GM03348 (cell line): ENCODE measurements at places on chromosomes 2 and 18.

DNA sequence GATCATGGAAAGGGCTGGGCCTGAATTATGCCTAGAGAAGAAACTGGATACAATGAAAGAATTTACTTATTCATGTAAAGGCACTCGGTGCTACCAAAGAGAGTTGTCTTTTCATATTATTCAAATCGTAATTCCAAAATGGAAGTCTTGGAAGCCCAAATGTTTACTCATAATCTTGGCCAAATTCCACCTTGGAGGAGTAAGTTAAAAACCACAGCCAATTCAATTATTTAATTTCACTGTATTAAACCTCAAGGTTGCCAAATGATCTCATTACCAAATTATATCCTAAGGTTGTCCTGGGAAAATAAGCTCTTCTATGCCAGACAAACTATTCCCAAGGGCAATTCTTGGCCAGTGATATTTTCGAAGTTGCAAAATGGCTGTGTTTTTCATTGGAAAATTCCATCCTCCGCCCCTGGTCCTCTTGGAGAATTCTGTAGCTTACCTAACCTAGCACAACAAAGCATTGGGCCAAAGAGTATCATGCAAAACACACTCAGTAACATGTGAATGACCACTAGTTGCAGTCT is 11.1 kb upstream of the VPS4B start:
- DNase-seq: peak; percentile 47

DNA sequence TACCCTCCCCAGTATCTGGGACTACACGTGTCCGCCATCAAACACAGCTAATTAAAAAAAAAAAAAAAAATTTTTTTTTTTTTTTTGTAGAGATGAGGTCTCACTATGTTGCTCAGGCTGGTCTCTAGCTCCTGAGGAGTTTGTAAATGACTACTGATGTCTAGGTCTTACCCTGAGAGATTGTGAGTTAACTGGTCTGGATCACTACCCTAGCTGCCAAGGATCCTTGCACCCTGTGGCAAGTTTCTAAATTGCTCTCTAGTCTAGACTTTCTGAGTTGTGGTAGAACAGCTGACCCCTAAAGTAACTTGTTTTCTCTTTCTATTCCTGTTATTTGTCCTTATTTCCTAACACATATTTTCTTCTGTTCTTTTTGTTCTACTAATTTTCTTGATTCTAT is 44.5 kb downstream of the ABHD3 start:
- DNase-seq: no peak

DNA sequence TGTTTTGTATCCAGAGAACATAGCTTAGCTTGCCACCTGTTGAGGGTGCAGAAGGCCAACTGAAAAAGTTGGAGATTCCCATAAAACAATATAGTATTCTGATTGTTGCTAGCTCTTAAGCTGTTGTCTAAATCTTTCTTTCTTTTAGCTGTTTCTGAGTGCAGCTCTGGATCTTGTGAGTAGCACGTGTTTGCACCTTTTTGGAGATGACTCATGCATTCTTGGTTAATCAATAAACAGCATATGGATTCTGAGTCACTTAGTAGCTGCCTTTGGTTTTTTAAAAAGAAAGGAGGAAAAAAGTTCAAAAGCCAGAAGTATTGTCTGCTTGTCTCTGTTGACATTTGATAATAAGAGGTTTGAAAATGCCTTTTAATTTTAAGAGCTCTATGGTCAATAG is 483.0 kb upstream of the FSIP2 start:
- DNase-seq: no peak

GRCh38 chr2:66496670-66497420 is 61.9 kb downstream of the MEIS1 start:
- DNase-seq: no peak

DNA sequence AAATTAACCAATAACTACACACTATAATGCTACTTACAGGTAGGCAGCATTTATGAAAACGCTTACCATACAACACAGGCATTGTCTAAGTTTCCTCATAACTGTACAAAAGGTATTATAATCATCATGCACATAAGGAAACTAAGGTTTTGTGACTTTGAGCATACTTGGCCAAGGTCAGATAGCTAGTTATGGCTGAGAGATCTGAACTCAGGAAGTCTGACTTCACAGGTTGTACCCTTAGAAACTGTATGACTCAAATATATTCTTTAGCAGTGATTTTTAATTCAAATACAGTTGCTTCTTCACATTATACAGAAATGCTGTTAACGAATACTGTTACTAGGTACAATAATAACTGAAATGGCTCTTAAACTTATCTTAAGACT is 89.3 kb downstream of the TRIP12 start:
- no peak for DNase-seq

DNA sequence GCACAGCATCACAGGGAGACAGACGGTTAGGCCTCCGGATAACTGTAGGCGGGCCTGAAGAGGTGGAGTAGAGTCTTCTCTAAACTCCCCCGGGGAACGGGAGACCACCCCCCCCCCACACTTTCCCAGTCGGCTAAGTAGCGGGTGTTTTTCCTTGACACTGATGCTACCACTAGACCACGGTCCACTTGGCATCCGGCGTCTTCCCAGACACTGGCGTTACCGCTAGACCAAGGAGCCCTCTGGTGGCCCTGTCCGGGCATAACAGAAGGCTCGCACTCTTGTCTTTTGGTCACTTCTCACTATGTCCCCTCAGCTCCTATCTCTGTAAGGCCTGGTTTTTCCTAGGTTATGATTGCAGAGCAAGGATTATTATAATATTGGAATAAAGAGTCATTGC is 25.7 kb upstream of the NCL start:
- no peak for DNase-seq

- no peak for DNase-seq
These were observed 281.9 kb downstream of the TRIB2 start for GRCh38 chr2:12998685-12999084.

GRCh38 chr2:21710031-21710430 is 586.3 kb downstream of the TDRD15 start:
- no peak for DNase-seq

- DNase-seq: no peak
These were observed 26.1 kb downstream of the DIPK1C start for GRCh38 chr18:74430806-74431571.

GRCh38 chr2:237199082-237199481 is 113.4 kb downstream of the COPS8 start:
- DNase-seq: no peak

DNA sequence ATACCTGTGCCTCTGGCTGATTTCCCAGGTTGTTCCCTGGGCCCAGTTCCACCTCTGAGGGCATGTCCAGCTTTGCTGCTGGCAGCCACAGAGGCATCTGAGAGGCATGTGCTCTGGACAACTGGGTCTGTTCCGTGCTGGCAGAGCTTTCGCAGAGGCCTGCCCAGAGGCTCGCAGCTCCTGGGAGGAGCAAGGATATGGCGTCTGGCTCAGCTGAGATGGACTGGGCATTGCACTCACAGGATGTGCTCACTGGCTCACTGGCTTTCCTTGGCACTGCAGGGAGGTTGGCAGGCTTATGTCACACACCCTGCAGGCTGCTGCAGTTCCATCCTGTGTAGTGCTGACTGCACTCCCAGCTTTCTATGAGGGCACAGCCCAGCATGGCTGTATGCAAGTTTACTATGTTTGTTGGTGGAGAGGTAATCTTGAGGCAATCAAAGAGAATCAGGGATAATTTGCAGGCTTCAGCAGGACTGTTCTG is 172.3 kb downstream of the PRKCE start:
- DNase-seq: peak; percentile 42

- DNase-seq: no peak
These were observed 64.2 kb upstream of the THOC1 start for GRCh38 chr18:332007-332406.

DNA sequence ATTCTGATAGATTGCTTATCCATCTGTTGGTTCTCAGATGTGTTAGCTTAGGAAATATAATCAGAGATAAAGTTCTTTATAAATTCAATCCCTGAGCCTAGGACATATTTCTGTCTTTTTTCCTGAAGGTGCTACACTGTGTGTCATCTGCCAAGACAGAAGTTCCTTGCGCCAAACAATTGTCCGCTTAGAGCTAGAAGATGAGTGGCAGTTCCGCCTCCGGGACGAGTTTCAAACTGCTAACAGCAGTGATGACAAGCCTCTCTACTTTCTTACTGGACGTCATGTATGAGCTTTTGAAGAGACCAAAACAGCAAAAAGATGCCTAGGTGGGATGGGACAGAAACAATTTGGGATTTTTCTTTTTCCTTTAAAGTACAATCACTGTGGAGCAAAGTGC is 78.0 kb downstream of the ESCO1 start:
- DNase-seq: no peak

GRCh38 chr2:179132076-179132475 is 82.1 kb upstream of the CCDC141 start:
- no peak for DNase-seq

DNA sequence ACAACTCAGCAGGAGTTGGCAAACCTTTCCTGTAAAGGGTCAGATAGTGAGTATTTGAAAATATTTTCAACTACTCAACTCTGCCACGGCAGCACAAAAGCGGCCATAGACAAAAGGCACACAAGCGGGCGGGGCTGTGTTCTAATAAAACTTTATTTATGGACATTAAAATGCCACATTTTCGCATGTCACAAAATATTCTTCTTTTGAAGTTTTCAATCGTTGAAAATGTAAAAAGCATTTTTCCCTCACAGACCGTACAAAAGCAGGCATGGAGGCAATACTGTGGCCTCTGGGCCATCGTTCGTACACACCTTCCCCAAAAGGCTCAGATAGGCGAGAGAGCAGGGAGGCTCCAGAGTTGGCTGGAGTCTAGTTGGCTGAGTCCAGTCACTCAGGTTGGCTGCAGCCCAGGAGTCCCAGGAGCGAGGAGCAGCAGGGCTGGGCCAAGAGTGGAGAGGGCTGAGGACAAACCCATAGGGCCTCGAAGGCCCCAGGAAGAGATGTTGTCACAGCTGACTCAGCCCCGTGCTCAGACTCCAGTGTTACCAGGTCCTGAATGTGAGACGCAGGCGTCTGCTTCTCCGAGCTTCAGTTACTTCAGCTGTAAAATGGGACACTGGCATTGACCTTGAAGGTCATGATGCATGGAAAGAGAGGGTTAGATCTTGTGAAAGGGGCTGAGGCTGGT is 42.5 kb downstream of the SDC1 start:
- DNase-seq: peak; percentile 76

- no peak for DNase-seq
These were observed 1477.6 kb upstream of the NXPH2 start for GRCh38 chr2:140257692-140258300.

DNA sequence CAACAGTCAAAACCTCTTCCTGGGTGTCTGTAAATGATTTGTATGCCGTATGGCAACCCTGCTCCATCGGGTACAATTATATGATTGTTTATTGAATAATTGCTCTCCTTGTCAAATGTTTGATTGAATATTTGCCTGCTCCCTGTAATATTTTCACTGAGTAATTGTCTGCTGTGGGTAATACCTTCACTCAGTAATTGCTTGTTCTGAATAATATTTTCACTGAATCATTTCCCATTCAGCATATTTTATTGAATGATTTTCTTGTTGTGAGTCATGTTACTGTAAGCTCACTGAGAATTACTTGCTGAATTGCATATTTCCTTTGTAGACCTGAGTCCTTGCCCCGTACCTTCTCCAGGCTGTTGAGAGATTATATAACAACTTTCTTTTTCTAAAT is 535.2 kb downstream of the METTL4 start:
- no peak for DNase-seq

- DNase-seq: no peak
These were observed 49.3 kb downstream of the CACNB4 start for GRCh38 chr2:152049541-152049940.

- DNase-seq: peak; percentile 31
These were observed 73.0 kb upstream of the KCTD1 start for GRCh38 chr18:26621161-26622026.

DNA sequence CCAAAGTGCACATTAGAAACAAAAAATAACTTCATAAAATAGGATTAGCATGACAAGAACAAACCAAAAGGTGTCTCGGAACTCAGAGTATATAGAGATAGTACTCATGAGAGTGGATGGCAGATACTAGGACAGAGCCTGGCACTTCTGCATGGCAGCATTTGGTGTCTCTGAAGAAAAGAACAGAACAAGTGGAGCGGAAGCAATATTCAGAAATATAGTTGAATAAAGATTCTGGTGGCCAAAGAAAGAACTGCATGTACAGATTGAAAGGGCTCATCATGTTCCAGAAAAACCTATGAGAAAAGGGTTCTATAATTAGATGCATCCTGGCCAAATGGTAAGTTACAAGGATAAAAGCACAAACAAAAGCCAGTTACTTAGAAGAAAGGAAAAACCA is 90.9 kb downstream of the CCDC138 start:
- no peak for DNase-seq

DNA sequence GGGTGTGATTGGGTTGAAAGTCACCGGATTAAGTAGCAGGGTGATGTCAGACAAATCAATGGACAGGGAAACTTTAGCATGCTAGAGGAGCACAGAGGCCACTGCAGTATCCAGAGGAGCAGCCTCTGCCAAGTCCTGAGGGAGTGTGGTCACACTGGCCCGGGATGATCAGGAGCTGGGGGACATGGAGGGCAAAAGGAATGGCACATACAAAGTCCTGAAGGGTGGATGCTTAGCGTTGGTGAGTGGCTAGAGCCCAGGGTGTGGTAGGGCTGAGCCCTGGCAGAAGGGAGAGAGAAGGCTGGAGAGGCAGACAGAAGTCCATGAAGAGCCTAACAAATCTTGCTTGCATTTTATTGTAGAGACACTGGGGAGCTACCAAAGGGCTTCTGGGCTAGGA is 58.9 kb downstream of the RHBDD1 start:
- no peak for DNase-seq

GRCh38 chr2:29524652-29525051 is 396.7 kb downstream of the ALK start:
- DNase-seq: no peak

- DNase-seq: no peak
These were observed 68.4 kb downstream of the TANK start for GRCh38 chr2:161228511-161229240.

GRCh38 chr18:55641486-55641885 is 53.5 kb upstream of the TCF4 start:
- DNase-seq: no peak

DNA sequence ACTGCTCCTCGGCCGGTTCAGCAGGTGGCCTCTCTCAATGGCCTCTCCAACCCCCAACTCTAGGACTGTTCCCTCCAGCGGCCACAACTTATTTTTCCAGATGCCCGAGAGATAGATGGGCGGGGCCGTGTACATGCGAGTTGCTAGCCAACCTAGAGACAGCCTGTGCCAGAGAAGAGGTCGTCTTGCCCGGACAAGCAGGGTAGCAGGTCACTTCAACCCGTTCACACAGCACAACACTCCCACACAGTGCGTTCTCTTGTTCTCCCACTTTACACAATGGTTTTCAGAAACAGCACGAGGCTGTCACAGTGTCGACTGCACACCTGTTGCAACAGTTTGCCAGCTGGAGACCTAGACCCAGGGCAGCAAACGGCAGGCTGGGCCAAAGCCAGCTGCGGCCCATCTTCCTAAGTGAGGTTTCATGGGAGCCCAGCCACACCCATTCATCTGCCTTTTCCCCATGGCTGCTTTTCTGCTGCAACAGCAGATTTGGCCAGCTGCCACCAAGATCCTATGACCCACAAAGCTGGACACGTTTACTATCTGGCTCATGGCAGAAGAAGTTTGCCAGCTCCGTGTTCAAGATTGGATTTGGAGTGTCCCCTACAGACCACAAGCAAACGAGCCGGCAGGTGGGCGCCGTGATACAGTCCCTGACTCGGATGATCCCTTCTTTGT is 7.3 kb upstream of the PRLH start:
- peak; percentile 50 for DNase-seq

GRCh38 chr2:175371378-175371777 is 189.9 kb upstream of the ATP5MC3 start:
- DNase-seq: no peak
